ENCODE measurements at places on chromosomes 16 and 17.

DNA sequence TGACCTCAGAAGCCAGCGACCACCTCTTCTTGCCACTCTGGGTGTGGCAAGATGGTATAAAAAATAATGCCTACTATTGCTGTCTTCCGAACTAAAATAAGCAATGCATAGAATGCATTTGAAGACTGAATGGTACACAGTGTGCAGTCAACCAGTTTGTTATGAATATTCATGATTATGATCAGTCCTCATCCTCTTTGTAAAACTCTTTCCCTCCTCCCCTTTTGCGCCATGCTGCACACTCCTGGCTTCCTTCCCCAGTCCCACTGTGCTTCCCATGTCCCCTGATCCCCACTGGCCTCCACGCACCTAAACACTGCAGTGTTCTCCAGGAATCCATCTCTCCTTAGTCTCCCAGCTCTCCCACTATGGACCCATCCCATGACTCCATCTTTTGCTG lies 348.0 kb downstream of the SOX9 start:
- no peak for DNase-seq

- no peak for DNase-seq
These were observed 22.7 kb downstream of the FLYWCH1 start for GRCh38 chr16:2934450-2934849.

DNA sequence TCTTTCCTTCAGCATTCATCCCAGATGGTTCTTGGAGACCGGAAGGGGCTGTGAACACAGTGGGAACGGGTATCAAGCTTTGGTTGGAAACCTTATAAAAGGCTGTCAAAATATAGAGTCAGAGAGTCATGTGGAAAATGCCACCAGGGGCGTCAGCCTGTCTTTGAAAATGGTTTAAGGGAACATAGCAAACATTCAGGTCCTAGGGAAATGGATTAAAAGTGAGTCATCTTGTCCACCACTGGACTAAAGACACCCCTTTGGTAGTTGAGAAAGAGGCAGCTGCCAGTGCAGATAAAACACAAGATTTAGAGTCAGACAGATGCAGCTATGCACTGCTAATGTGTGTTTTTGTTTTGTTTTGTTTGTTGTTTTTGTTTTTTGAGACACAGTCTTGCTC lies 47.8 kb upstream of the BCO1 start:
- DNase-seq = no peak

- no peak for DNase-seq
These were observed 92.5 kb downstream of the N4BP1 start for GRCh38 chr16:48517493-48517892.

GRCh38 chr16:53605356-53605755 lies 98.3 kb downstream of the RPGRIP1L start:
- DNase-seq = no peak

GRCh38 chr16:12536412-12536746 lies 267.3 kb downstream of the CPPED1 start:
- DNase-seq = no peak

DNA sequence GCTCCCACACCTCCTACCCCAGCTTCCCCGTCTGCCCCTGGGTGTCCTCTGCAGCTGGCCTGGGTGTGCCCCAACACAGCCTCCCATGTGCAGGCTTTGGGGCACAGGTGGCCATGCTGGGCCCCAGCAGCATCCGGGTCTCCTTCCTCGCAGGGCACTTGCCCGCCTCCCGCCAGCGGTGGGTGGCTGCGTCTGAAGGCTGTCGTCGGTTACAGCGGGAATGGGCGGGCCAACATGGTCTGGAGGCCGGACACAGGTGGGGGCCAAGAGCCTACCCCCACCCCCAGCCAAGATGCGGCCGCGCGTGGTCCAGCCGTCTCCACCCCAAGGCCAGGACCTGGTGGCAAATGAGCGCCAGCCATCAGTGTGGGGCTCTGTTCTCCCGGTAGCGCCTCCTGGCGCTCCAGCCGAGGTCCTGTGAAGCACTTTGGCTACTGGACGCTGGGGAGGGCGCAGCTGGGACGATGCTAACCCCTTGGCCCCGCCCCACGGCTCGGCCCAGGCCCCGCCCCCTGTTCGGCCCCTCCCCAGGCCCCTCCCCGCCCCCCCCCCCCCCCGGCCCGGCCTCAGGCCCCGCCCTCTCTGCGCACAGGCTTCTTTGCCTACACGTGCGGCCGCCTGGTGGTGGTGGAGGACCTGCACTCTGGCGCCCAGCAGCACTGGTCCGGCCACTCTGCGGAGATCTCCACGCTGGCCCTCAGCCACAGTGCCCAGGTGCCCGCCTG lies 7.3 kb upstream of the RHOT2 start:
- peak; percentile 49 for DNase-seq

GRCh38 chr17:63035271-63035670 lies 69.2 kb downstream of the TANC2 start:
- DNase-seq = no peak

- DNase-seq = no peak
These were observed 12.4 kb downstream of the MPRIP start for GRCh38 chr17:17054636-17055035.

DNA sequence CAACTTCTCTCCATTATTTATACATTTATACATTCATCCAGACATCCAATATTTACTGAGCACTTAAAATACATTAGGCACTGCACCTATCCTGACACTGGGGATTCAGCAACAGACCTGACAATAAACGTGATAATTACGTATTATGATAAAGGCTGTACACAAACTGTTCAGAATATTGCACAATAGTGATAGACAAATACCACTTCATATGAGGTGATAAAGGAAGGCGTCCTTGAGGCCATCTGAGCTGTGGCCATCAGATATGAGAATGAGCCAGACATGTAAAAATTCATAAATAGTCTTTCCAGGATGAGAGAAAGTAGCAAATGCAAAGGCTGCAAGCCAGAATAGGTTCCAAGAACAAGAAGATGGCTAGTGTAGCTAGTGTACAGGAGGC lies 8.6 kb downstream of the USP32 start:
- no peak for DNase-seq

DNA sequence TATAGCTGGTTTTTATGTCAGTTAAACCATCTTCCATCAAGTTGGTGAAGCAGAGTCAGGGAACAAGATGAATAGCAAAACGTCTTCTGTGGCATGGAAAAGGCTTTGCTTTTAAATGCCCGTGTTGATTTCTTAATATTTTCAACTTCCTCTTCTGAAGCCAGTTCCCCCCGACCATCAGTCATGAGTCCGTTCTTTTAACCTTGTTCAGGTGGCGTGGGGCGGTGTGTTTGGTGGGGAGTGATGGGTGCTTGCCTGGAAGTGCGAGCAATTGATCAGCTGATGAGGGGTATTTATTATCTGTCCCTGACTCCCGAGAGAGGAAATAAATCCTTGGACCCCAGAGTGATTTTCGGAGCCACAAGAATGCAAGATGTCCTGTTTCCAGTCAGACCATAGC lies 147.1 kb downstream of the WWOX start:
- no peak for DNase-seq

DNA sequence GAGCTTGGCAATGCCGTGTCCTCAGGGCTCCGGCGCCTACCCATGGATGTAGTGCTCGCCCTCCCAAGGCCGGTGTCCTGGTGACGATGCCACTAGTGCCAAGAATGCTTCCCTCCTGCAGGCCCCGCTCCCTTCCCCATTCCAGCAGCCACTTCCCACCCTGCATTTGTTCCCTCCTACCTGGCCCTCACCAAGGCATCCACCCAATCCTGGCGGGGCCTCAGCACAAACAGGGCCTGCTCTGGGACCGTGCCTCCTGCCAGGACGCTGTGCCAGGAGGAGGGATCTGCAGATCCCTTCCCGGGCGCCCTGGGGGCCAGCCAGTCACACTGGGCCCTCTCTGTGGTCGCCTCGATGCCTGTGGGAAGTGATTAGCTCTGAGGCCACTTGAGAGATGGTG lies 25.1 kb downstream of the ABR start:
- DNase-seq = no peak

GRCh38 chr17:82031885-82032627 lies 578 bp downstream of the RAC3 start:
- peak; percentile 38 for DNase-seq

DNA sequence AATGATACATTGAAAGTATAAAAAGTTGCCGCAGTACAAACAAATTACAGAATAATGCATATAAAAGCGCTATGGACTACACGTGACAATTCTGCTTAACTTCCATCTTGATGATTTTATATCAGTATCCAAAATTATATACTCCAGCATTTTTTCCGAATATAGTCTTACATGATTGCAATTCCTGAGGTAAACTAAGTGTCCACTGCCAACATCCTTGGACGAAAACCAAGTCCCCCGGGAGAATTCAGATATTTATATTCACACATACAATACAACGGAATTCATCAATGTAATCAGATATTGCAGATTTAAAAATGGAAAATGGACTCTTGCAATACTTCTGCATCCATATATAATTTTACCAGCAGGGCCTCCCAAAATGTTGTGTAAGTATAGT lies 8.9 kb upstream of the MYH11 start:
- DNase-seq = no peak

DNA sequence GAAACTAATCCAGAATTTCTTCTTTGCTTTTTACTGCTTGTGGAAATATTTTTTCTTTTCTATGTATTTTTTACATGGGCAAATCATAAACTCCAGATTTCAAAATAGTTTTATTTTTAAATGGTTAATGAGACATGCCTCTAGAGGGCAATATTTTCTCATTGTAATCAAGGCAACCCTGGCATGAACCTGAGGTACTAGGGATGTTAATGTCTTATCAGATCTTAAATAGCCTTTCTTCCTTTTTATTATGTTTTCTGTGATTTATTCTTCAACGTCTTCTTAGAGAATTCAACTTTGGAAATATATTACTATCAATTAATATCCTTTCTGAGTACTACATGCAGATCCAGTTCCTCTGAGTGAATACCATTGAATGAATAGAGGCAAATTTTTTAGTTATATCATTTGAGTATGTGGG lies 324.7 kb downstream of the BCAS3 start:
- no peak for DNase-seq

GRCh38 chr16:11392041-11392581 lies 46.9 kb downstream of the RMI2 start:
- no peak for DNase-seq

DNA sequence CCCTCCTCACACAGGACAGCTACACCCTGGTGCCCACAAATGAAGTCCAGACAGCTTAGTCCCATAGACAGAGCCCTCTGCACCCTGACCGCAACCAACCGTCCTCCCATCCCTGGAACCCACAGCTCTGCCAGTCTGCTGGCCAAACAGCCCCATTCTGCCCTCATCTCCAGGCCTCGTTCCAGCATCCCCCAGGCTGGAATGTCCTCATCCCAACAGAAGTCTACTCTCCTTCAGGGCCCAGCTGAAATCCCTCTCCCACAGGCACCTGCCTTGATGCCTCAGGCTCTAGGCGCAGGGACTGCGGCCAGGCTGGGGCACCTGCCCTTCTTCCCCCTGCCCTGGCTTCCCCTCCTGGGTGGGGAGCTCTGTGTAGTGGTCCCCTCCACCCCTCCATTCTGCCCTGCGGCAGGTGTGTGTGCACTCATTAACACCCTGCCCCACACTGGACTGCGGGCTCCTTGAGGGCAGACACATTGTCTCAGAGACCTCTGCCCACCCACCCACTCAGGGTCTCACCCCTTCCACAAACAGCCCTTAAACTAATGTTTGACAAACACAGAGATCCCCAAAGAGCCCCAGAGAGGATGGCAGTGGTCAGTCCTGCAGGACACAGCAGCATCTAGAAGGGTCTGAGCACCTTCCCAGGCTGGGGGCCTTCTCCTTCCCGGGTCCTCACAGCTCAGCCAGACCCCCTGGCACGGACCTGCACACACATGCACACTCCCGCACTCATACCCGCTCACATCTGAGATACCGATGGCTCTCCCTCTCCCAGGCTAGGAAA lies 820 bp downstream of the GRIN2C start:
- no peak for DNase-seq

DNA sequence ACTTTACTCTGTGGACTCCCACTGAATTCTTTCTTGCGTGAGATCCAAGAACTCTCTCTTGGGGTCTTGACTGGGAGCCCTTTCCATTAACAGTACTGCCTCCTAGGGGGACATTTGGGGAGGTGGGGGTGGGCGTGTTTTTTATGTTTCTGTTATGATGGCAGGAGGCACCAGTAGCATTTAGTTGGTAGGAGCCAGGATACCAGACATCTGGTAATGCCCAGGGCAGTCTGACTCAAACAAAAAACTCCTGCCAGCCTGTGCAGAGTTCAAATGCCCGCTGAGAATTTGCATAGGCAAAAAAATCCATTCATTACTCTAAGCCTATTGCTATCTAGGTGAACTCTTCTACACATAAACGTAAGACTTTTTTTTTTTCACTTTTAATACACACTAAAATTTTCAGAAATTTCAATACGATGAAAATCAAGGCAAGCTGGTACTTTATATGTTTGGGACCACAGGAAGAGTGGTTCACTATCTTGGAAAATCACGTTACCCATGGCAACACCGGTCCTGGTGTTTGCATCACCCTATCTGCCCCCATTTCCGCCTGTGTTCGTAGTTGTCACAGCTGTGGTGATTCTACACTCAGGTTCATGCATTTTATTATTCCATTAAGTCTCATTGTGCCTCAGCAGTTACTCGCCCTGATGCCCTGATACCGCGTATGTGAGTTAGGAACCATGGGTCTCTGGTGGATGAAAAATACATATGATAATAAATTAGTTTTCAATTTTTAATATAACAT lies 121.1 kb upstream of the XYLT1 start:
- no peak for DNase-seq

DNA sequence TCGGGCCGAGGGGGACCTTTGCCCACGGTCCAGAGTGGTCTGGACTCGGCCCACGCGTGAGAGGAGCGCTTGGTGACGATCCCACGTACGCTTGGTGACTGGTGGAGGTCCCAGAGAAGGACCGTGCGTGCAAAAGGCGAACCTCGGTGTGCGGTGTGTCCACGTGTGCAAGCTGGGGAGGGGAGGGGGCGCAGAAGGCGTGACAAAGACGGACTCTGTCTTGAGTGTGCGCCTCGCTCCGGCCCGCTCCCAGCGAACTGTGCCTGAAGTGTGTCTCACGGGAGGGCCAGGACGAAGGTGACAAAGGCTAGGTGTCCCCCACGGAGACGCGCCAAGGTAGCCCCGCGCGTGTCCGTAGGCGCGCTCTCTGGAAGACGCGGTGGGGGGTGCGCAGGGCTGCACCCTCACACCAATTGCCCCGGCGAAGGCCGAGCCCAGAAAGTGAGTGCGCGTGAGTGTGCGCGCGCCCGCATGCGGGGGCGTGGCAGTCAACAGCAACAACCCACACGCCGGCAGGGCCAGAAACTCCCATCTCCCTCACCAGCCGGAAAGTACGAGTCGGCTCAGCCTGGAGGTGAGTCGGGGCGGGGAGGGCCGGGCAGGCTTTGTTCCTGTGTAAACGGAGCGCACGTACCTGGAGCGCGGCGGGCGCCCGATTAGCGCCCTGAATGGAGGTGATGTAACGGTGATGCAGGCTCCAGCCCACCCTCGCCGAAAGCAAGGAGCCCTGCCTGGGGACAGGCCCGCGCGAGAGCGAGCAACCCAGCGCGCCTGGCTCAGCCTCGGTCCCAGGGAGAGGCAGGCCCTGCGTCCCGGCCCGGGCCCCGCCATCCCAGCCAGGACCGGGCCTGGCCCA lies at the start of gene GPRC5C:
TSS of gene GPRC5C (plus strand) at position 521 of the 856 bp plus-strand sequence. CDS start 7,689 bp downstream, outside the sequence.
- DNase-seq = peak; percentile 24
